Activated CD4-positive, alpha-beta T cell treated with anti-CD3 and anti-CD28 coated beads for 4 hours (primary cell): ENCODE measurements at places on chromosomes 16 and 17.

DNA sequence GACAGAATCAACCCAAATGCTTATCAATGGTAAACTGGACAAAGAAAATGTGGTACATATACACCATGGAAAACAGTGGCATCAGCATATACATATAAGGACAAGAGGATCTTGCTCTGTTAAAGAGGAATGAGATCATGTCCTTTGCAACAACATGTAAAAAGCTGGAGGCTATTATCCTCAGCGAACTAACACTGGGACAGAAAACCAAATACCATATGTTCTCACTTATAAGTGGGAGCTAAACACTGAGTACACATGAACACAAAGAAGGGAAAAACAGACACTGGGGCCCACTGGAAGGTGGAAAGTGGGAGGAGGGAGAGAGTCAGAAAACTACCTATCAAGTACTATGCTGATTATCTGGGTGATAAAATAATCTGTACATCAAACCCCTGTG, 447.3 kb upstream of the MAF start:
- DNase-seq: no peak

- peak; percentile 73 for DNase-seq
Measured at GRCh38 chr16:31427441-31428278, 500 bp downstream of the COX6A2 start.

DNA sequence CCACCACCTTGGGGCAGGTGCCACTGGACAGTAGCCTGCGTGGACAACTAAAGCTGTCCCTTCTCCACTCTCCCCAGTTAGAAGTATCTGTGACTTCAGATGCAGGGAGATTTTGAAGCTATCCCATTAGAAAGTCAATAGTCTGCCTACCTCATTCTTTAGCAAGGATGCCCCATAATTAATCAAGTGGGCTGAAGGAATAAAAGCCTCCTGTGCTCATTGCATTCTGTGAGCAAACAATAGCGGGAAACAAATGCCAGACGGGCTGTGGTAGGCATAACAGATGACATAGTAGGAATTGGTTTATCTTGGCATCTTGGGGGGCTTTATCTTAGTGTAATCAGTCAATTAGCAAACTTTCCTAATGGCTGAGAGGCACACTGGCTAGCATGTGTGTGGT, 96.7 kb upstream of the HSBP1 start:
- no peak for DNase-seq

- peak; percentile 92 for DNase-seq
Measured at GRCh38 chr16:27367461-27368357, 34.3 kb upstream of the IL21R start.

DNA sequence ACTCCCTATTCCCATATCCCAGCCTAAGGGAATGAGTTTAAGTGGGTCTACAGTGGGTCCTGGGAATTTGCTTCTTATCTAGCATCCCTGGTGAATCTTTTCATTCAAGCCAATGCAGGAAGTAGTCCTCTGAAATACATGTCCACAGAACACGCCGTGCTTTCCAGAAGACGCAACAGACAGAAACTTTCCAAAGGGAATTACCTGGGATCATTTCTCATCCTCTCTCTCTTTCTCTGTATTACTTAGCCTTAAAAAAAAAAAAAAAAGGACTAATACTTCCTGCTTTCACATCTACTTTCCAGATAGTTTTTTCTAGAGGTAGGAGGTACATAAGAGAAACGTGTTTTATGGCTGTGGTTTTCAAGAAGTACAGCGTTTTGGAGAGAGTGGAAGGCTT, 499.0 kb downstream of the MAF start:
- no peak for DNase-seq

DNA sequence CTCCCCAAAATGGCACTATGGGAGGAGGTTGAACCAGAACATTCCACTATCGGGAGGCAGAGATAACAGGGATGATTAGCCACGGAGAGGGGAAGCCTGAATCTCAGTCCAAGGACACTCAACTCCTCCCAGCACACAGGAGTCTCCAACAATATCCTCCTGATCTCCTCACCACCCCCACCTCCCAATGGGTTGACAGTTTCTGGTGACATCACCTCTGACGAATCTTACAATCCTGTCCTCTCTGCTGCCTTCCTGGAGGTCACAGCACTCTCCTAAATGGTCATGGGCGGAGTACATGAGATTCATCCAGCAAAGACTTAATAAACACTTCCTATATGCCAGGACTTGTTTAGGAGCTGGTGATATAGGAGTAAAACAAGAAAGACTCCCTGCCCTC, 80.9 kb downstream of the SLC6A2 start:
- DNase-seq: no peak

- DNase-seq: no peak
Measured at GRCh38 chr17:76079535-76079955, 563 bp downstream of the ZACN start.

GRCh38 chr17:76213491-76213890, 26.8 kb downstream of the RNF157 start:
- no peak for DNase-seq

- DNase-seq: no peak
Measured at GRCh38 chr16:12291989-12292759, 315.6 kb downstream of the SNX29 start.

- no peak for DNase-seq
Measured at GRCh38 chr16:49932946-49933345, 77.0 kb upstream of the ZNF423 start.

GRCh38 chr17:1272701-1273100, 2.5 kb downstream of the BHLHA9 start:
- DNase-seq: no peak

DNA sequence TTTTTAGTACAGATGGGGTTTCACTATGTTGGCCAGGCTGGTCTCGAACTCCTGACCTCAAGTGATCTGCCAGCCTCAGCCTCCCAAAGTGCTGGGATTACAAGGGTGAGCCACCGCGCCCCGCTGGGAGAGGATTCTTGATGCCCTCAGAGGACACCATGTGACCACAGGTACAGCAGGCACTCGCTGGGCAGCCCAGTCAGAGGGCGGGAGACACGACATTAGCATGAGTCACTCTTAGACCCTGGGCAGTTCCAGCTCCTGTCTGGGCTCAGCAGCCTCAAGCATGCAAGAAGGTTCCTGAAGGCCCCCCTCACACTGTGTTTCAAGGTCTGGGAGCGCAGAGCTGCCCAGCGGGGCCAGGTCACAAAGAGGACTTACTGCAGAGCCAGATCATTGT, 11.9 kb downstream of the STAC2 start:
- DNase-seq: no peak

GRCh38 chr16:62079236-62079635, 43.0 kb upstream of the CDH8 start:
- DNase-seq: no peak
